ENCODE measurements at places on chromosomes 5 and 9.

GRCh38 chr5:2797160-2797559 is 45.7 kb upstream of the IRX2 start:
- no peak for DNase-seq

DNA sequence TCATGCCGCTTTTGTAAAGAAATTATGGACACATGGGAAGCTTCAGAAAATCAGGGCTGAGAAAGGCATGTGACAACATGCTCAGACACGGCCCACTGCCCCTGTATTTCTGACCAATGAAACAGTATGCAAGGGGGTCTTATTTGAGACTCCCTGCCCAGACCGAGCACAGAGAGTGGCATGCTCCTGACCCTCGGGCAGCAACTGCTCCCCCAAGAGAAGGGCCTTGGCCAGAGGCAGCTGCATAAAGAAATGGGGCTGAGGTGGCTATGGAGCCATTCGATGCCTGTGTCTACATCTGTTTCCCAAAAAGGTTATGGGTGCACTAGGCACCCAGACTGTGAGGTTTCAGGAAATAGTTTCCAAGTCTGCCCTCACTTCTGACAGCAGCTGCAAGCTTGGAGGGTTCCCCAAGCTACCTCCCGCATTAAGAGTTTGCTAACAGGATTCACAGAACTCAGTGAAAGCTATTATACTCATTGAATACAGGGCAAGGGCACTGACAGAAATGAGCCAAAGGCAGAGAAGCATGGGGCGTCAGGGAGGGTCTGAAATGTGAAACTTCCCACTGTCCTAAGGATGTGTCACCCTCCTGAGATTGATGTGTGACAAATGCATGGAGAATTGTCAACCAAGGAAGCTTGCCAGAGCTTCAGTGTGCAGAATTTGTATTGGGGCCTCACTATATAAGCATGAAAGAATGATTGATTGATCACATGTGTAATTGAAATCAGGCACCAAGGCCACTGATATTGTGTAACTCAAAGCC is 94.3 kb downstream of the DAP start:
- no peak for DNase-seq

- no peak for DNase-seq
These were observed 89.5 kb upstream of the TTC23L start for GRCh38 chr5:34749431-34749873.

GRCh38 chr9:86925686-86926085 is 21.6 kb downstream of the GAS1 start:
- DNase-seq: no peak

- DNase-seq: no peak
These were observed 302.1 kb downstream of the NR2F1-AS1 start for GRCh38 chr5:93278896-93279295.
